ENCODE measurements at places on chromosomes 3 and 15. TPM values are rescaled to one million over a fixed set of nuclear protein-coding genes. Genes with fewer than 3 reads are reported as not detected.

The GCNT3 gene
- total RNA-seq, result not detected

GRCh38 chr3:58612830-58613229 lies 35.6 kb upstream of the FAM107A start:
- no peaks in the 10 kb centered on the region for H3K36me3 ChIP-seq
- no peak overlapping the region for H3K27ac ChIP-seq
- no peak overlapping the region for H3K4me3 ChIP-seq
- no peaks in the 10 kb centered on the region for H3K4me1 ChIP-seq

- no peak within 1 kb of the TSS for H3K4me3 ChIP-seq
- H3K36me3 ChIP-seq, result no peaks in the 10 kb centered on the region
- DNase-seq, result no peak
- no peaks in the 10 kb centered on the region for H3K27me3 ChIP-seq
Observed at GRCh38 chr3:69999140-70000027, at the start of gene SAMMSON. SAMMSON (plus strand) TSS chr3:69999733.

DNA sequence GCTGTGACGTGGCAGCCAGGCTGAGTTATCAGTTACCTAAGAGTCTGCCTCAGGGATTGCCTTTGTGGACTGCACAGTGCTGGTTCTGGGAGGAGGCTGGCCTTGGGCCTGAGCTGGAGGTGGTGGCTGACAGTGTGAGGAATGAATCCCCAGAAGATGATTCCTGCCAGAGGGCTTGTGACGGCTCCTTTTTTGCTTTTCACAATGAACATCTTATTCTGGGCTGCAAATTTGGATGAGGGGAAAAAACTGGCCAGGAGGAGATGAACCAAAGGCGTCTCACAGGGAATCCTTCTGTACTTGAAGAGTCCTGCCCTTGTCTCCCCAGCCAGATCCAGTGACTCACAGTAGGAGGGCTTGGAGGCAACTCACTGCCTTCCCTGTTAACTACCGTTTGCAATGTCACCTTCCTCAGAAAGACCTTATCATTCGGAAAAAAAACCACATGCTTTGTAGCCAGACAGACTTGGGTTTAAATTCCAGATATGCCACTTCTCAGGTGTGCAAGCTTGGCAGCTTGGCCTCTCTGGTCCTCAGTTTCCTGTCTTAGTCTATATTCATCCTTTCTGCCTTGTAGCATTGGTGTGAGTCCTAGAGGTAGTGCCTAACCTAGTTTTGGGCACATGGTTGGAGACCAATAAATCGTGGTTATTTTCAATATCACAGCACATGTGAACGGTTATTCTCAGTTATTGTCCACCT lies 19.1 kb downstream of the ST6GAL1 start:
- DNase-seq, result no peak
- H3K27me3 ChIP-seq, result no peaks in the 10 kb centered on the region
- peaks cover 16% of the 10 kb centered on the region for H3K36me3 ChIP-seq
- peaks cover 58% of the 10 kb centered on the region for H3K4me1 ChIP-seq
- H3K4me3 ChIP-seq, result no peak overlapping the region
